Muscle of arm (tissue), 14 donors: ENCODE measurements at places on chromosomes 1 and 21. TPM values are rescaled to one million over a fixed set of nuclear protein-coding genes. Genes with fewer than 3 reads are reported as not detected.
A peak's percentile ranks its signal among the peaks of the same experiment; 100 is the strongest.

CYP2J2 gene
- polyA plus RNA-seq: 107 TPM

GSTM5 gene
- polyA plus RNA-seq: 31.4 TPM

WNT3A gene
- 2.0 TPM for polyA plus RNA-seq

CATSPERE gene
- polyA plus RNA-seq: 1.6 TPM

DNA sequence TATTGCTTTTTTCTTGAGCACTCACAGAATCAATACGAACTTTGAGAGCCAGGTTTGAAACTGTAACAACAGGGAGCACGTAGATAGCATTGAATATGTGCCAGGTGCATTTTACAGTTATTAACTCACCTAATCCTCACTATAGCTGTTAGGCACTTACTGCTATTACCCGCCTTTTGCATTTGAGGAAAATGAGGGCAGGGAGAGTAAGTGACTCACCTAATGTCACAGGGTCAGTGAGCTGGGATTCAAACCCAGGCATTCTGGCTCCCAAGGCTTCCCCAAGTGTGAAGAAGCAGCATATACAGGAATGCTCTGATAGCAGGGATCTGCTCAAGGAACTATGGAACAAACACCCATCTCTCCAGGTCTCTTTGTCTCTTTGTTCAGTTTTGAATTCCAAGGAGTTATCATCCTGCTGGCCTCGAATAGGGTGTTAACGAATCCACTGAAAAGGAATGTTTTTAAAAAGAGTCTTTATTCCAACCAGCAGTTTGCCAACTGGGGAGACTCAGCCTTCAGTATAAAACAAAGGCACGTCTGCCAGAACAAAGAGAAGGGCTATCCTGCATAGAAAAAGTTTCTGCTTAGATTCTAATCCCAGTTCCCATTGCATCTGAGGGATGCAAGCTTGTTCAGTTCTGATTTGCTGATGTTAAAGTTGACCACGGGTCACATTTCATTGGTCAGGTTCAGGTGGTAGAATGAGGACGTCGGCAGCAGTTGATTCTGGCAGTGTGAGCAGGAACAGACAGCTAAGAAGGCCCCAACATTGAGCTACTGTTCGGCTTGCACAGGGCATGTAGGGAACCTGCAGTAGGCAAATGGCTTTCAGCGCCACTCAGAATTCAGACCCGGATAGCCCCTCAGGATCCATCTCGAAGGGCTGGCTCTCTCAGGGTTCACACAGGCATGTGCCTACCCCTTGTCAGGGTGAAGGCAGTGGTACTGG lies 22.1 kb downstream of the TRIM67 start:
- DNase-seq: no peak

GRCh38 chr1:240612811-240613210 lies 856 bp upstream of the GREM2 start:
- no peak for DNase-seq

DNA sequence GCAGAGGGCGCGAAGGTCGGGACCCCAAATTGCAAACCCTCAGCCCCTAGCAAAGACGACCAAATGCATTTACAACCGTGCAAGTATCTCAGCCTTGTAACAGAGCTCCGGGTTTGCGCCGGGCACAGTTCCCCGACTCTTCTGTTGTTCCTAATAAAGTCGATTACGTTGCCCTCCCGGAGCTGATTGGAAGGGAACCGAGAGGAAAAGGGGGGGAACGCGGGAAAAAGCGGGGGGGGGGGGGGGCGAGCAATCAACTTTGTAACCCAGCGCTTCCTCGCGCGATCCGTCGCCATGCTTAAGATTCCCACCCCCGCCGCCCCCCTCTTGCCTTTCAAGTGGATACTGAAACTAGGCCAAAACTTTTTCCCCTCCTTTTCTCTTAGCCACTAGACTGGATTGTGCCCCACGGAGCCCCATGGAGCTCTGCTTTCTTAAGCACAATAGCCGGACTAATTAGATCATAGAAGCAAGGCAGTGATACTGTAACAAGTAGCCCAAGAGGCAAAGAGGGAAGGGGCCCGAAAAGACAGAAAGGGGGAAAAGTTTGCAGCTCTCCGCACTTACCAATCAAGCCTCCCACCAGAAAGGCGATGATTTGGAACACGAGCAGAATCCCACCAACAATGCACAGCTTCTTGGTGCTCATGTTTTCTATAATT lies 565 bp downstream of the WLS start:
- peak; percentile 78 for DNase-seq

DNA sequence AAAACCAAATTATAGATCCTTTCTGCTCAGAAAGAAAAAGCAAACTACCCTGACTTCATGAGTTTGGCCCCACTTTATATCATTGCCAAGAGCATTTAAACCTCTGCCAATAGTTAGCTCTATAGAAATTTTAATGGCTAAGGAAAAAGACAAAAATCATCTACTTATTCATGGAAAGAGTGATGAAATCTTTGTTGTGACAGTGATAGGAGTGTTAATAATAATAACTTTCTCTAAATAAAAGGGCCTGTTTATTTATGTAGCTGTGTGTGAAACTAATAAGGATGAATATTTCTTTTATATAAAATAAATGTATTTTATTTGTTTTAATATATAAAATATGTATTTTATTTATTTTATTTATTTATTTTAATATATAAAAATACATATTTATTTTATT lies 6.4 kb downstream of the CHODL start:
- DNase-seq: no peak
